ENCODE measurements at places on chromosomes 1 and 21.

DNA sequence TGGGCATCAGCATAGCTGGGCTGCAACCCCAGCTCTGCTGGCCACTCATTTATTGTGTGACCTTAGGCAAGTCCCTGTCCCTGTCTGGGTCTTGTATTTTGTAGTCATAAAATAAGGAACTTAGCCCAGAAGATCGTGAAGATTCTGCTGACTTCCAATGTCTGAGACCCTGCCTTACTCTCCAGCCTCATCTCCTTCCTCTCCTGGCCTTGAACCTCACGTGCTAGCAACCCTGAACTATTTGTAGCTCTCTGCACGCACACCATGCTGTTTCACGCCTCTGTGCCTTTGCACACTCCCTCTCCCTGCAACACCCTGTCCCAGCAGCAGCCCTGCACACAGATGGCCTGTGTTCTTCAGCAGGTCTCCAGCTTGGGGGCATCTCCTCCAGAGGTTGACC lies 121.1 kb downstream of the LACTBL1 start:
- DNase-seq = no peak

DNA sequence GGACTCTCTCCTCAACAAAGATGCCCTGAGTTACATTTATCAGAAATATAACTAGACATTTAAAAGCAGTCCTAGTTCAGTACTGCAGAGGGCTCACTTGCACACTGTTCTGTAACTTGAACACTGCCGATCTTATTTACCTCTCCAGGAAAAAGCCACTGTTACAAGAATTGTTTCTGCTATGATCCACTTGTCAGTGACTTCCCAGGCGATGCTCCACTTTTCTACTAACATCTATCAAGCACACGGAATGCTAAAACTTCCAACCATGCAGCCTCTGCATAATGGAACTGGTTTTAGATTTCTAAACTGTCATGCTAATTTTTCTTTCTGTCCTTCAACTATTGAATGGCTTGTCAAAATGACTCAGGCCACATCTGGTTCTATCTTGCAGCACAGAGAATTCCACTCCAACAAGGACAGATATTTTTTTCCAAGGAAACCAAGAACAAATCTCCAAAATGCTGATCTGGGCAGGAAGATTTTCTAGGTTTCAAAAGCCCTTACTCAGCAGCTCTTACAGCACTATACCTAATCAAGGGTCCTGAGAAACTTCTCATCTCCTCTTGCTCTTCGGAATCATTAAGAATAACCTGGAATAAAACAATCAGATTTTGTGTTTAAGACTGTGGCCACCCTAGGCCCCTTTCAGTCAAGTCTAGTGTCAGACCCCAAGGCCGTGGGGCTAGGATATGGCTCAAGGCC lies 9.9 kb downstream of the SEC16B start:
- no peak for DNase-seq

DNA sequence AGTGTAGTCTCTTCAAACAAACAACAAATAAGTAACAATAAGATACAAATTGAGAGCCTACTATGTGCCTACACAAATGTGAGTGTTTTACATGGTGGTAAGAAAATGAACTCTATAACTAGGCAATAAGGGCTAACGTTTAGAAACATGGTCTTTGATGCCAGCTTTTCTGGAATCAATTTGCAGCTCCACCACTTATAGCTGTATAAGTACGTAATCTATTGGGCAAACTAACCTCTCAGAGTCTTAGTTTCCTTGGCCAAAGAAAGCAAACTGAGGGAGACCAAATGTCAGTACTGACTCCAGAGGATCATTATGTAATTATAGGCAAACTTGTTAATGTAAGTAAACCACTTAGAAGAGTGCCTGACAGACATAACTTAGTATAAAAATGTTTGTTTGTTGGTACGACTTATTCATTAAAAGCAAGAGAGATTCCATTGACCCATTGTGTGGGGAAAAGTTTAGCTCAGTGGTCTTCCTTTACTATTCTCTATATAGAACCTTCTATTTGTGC lies 59.7 kb downstream of the LBR start:
- no peak for DNase-seq

- DNase-seq = no peak
Measured at GRCh38 chr1:36123356-36123755, 1.7 kb downstream of the COL8A2 start.

- DNase-seq = no peak
Measured at GRCh38 chr1:39189592-39190041, 14.9 kb upstream of the MACF1 start.

DNA sequence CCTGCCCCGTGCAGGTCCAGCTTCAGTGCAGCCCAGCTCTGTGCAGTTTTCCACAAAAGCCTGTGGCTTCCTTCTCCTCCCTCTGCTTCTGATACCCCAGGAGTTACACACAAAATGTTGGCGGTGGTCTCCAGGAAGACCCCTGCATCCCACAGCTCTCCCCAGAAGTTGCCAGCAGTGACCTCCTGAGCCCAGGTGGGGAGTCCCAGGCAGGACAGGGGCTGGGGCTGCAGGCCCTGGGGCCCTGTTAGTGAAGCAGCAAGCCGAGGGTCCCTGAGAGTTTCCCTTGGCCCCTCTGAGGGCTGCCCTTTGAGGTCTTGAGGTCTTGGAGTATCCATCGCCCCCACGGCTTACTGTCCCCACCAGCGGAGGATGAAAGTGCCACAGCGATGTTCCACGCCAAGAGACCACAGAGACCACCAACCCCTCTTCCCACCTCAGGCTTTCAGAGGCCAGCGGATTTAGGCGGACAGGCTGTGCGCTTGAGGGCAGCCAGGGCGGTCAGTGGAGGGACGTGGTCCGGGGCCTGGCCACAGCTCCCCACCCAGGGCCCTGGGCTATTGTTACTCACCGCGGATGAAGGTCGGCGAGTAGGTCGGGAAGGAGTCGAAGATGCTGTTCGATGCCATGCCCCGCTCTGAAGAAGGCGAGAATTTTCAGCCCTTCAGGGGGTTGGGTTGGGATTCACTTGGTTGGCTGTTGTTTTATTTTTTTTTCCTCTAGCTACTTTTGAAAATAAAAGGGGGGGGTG lies 34.0 kb upstream of the RUNX3 start:
- DNase-seq = no peak

DNA sequence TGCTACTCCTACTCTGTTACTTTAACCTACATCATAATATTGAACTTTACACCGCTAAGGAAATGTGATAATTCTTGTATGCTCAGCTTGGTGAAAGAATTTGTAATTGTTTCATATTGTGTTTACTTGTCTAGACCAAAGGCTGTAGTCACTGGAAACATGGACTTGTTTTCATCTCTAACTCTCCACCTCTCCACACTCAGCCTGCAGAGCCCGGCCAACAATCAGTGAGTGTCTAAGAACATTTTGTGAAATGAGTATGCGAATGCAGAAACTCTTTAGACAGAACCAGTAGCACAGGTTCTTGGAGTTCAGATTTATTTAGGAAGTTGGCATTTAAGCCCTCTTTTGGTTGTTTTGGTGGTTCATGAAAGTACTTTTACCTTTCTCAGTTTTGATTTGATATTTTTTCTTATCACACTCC lies 3.2 kb upstream of the RWDD3 start:
- DNase-seq = no peak

GRCh38 chr1:109509176-109510134 lies at the start of gene AMIGO1:
AMIGO1 (minus strand) TSS chr1:109509727; CDS start chr1:109508912, 815 bp downstream.
- peak; percentile 38 for DNase-seq

- no peak for DNase-seq
Measured at GRCh38 chr1:221793439-221794078, 51.7 kb upstream of the DUSP10 start.

GRCh38 chr1:3034162-3034561 lies 12.9 kb downstream of the ACTRT2 start:
- DNase-seq = no peak

Data from AML-193 (cell line).